Stimulated activated CD8-positive, alpha-beta memory T cell treated with anti-CD3 and anti-CD28 coated beads, Interleukin-4, amount 100 ng/mL, for 1 hour (primary cell): ENCODE measurements at places on chromosomes 4 and X.

GRCh38 chr4:113303315-113303714, 253.9 kb downstream of the ANK2 start:
- no peak for DNase-seq

DNA sequence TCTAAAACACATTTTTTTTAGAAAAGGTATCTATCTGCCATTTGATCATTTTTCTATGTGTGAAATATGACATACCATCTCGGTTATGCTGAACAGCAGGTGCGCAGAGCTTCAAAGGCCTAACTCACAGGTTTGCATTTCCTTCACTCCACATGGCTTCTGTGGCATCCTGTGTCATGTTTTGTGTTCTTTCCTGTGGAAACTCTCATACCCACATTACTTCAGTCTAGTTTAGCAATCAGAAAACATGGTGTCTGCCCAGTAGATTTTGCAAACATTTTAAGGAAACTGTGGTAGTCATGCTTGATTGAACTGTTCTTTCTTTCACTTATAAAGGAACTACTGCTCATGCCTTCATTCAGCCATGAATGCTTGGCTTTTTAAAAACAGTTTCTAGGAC, 11.3 kb upstream of the ARAP2 start:
- DNase-seq = no peak

- DNase-seq = no peak
These were observed 18.4 kb downstream of the NOP14 start for GRCh38 chr4:2944586-2945526.

- no peak for DNase-seq
These were observed 6.2 kb upstream of the NOX1 start for GRCh38 chrX:100880368-100880767.

DNA sequence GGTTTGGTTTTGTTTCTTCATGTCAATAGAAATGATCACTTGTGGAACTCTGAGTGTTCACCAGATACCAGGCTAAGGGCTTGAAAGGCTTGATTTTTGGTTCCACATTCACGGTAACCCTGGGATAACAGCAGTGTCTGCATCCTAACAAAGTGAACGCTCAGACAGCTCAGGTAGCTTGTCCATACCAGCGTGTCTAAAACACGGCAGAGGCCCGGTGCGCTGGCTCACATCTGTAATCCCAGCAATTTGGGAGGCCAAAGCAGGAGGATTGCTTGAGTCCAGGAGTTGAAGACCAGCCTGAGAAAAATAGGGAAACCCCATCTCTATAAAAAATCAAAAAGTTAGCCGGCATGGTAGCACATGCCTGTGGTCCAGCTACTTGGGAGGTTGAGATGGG, 49.0 kb downstream of the HTRA3 start:
- DNase-seq = no peak

DNA sequence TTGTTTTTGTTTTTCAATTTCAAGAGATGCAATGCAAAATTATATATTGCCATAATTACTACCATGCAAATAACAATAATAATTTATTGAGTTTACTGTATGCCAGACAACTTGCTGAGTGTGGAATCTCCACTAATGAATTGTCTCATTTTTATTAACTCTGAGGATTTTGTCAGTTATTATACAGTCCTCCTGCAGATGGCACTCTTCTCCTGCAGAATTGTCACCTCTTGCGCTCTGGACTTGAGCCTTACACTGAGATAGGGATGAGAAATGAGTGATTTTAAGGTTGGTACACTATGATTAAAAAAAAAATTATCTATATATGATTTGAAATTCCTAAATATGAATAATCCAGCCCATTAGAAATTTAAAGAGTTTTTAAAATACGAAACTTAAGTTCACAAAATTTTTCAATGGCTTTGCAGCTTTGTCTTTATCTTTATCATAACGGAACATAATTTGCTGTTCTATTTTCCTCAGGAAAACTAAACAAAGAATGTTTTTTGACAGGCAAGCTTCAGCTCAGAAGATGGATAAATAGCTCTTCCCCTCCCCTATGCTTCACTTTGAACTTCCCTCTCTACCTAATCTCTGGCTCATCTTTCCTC, 12.7 kb upstream of the PAQR3 start:
- DNase-seq = no peak

- no peak for DNase-seq
These were observed 102.1 kb downstream of the CPZ start for GRCh38 chr4:8694651-8695151.

GRCh38 chrX:130915302-130915701, 12.3 kb upstream of the ENOX2 start:
- DNase-seq = no peak

DNA sequence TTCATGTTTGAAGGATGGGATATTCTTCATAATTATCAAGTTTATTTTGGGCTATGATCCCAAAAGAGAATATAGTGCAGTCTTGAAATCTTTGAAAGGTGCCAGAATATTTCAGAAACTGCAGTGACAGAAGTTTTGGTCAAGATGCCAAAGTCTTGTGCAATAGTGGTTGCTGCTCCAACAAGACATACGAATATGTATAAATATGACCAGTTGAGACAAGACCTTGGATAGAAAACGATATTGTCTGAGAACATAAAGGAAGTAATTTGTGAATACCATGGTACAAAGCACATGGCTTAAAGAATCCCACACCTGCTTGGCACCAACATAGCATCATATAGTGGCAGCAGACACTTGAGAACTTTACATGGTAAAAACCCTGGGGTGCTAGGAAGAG, 48.6 kb upstream of the AMELX start:
- DNase-seq = no peak

GRCh38 chr4:121824950-121825349, 1.3 kb upstream of the CCNA2 start:
- DNase-seq = no peak

- DNase-seq = no peak
These were observed 57.4 kb upstream of the SLC6A14 start for GRCh38 chrX:116378961-116379360.

DNA sequence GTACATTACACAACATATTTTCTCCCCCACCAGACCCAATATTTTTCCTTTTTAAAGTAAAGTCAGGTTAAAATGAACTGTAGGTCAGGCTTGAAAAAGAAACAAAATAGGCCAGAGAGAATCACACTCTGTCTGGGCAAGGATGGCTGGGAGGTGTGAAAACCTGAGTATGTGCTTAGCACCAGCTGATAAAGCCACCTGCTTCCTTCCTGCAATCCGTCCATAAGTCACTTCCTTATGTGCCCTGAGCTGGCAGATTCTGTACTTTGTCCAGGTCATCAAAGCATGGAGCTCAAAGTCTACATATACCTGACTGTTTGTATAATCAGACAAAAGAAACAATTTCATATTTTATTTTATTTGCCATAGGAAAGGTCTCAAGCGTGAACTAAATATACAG, 37.7 kb downstream of the ANTXR2 start:
- no peak for DNase-seq

DNA sequence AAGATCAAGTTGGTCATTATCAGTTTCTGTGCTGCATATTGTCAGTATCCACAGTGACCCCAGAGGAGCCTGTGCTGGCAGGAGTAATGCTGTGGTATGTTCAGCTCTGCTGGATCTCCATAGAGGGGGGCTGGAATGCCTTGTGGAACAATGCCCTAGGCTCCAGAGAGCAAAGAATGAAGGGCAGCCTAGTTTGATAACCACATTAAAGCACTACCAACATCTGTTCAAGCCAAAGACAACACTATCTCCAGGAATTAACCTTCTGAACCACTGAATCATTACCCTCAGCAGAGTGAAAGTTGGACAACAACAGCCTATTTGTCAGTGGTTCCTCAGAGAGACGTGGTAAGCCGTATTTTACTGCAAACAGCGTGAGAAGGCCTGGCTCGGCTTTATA, 192.3 kb upstream of the CXorf66 start:
- no peak for DNase-seq

DNA sequence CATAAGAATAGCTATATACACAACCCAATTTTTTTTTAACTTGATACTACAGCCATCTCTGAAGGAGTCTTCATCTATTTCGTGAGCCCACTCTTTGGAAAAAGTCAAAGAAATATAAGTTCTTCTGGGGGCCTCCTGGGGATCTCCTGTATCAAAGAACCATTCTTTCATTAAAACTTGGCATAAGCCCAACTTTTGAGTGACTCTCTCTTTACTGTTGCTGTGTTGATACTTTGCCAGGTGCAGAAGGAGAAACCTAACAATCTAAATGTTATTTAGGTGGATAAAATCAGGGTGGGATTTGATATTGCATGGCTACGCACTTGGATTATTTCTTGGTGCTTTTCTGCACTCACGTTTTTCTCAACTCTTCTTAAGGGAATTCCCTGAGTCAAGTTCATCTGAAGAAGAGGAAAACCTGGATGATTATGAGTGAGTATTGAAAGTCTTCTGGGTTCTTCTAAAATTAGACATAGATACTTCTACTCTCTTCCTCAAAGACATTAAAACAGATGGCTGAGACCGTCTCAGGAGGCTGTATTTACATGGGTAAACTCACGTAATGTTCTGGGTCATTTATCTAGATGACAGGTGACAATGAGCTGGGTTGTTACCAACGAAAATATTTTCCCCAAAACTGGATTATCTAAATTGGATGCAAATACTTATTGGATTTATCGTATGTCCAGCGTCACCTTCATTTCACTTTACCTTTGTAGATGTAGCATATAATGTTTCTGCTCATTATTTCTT, 25.2 kb downstream of the BMX start:
- no peak for DNase-seq

DNA sequence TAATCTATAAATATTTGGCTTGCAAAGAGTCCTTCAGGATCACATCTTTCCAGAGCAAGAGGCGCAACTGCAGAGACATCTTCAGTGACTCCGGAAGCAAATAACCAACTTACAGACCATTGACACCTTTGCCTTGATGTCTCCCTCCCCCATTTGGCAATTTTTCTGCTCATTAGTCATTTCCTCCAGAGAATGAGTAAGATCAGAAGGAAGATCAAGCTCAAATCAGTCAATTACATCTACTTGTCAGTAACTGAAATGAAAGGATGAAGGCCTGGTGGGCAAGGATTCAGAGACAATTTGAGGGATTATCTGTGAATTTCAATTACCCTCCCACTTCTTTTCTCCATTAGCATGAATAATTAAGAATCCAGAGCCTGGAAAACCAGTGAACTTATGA, 665.6 kb upstream of the CPEB2 start:
- DNase-seq = no peak

DNA sequence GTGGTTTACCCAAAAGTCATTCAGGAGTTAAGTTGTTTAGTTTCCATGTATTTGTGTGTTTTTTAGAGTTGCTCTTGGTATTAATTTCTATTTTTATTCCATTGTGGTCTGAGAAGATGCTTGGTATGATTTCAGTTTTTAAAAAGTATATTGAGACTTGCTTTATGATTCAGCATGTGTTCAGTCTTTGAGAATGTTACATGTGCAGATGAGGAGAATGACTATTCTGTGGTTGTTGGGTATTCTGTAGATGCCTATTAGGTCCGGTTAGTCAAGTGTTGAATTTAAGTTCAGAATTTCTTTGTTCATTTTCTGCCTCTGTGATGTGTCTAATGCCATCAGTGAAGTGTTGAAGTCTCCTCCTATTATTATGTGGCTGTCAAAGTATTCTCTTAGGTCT, 249.4 kb downstream of the ARHGAP10 start:
- no peak for DNase-seq

DNA sequence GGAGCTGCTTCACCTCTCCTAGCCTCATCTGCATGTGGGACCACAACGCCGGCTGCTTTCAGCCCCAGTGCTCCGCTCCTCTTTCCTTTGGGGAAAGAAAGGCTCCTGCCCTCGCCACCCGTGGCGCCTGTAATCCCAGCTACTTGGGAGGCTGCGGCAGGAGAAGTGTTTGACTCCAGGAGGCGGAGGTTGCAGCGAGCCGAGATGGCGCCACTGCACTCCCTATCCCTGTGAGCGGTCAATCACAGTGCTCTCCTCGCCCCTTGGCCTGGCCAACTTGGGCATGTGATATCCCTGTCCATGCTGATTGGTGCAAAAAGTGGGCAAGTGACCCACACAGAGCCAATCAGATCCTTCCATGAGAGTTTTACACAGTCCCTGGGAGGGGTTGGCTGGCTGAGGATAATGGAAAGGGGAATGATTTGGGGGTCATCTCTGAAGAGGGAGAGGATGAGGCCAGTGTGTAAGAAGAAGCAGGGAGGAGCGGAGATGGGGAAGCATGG, 56.2 kb downstream of the WFS1 start:
- no peak for DNase-seq

GRCh38 chr4:113537628-113538027, 223.9 kb downstream of the CAMK2D start:
- DNase-seq = no peak

GRCh38 chr4:26524011-26524410, 33.7 kb upstream of the CCKAR start:
- DNase-seq = no peak

GRCh38 chrX:20654596-20655106, 387.9 kb upstream of the RPS6KA3 start:
- DNase-seq = no peak

DNA sequence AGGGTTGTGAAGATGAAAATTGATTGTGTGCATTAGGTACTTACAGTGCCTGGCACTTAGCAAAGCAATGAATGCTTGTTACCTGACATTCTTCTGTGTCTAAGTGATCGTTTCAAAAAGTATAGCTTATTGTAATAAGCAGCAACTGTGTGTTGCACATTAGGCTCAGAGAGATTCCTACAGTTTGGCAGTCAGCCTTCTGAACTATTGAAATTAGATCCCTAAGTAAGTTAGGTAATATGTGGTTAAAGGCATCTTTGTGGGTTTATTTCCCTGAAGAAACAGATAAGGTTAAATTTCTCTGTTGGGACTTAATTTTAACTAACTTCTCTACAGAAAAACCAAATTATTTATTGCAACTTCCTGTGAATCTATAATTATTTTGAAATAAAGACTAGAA, 93.4 kb downstream of the REPS2 start:
- DNase-seq = no peak

DNA sequence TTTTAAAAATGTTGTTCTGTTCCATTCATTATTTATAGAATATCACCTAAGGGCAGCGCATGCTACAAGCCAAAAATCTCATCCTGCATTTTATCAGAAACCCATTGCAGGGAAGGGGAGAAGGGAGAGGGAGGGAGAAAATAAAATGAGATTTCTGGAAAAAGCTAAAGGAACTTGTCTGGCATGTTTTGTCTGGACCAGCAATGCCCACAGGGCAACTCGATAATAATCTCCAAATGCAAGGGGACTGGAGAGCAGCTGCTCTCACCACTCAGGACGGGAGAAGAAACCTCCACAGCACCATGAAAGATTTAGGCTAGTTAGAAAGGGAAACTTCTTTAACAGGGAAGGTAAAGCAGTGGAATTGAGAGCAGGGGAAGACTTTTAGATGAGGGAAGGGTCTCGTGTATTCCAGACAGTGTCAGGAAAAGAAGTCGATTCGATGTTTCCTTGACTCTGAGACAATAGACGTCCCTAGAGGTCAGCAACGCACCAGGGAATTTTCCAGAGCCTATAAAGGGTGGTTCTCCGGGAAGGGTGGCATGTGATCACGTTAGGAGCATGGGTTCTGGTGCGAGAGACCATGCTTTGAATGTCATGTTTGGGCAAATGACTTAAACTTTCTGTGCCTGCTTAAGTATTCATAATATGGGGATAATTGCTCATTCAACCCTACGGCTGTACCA, 132.2 kb upstream of the NDP start:
- DNase-seq = no peak

GRCh38 chrX:20481632-20482031, 214.9 kb upstream of the RPS6KA3 start:
- DNase-seq = no peak
